ENCODE measurements at places on chromosomes 5 and 9. TPM values are rescaled to one million over a fixed set of nuclear protein-coding genes. Genes with fewer than 3 reads are reported as not detected.

DNA sequence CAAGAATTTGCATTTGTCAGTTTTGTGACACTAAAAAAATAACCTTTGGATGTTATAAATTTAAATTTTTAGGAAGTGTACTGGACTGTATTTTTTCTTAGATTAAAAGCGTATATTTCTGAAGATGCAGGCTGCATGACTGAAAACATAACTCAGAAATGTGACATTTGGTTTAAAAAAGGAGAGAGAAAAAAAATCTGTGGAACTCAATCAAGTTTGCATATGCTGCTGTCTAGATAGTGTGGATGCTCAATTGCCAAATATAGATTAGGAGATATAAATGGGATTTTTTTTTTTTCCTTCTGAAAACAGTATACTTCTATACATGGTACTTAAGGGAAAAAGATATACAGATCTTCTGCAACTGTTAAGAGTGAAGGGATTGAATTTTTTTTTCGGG is 402.3 kb downstream of the TAF11L14 start:
- no peak for DNase-seq

GRCh38 chr9:123369296-123369695 is 13.3 kb downstream of the CRB2 start:
- no peak for DNase-seq

DNA sequence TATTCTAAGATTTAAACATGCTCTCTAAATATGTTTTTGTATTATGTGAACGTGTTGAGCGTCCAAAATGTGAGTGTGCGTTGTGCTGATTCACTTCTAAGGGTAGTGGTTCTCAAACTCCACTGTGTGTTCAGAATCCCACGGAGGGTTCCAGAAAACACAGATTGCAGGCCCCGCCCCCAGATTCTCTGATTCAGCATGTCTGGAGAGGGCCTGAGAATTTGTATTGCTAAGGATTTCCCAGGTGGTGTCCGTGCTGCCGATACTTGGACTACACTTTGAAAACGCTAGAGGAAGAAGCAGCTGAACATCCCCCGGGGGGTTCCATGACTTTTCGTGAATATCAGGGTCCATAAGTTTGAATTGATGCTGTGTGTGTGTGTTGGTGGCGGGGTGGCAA is 1043.2 kb upstream of the WWC1 start:
- DNase-seq: no peak

The INSL4 gene
- not detected for total RNA-seq

DNA sequence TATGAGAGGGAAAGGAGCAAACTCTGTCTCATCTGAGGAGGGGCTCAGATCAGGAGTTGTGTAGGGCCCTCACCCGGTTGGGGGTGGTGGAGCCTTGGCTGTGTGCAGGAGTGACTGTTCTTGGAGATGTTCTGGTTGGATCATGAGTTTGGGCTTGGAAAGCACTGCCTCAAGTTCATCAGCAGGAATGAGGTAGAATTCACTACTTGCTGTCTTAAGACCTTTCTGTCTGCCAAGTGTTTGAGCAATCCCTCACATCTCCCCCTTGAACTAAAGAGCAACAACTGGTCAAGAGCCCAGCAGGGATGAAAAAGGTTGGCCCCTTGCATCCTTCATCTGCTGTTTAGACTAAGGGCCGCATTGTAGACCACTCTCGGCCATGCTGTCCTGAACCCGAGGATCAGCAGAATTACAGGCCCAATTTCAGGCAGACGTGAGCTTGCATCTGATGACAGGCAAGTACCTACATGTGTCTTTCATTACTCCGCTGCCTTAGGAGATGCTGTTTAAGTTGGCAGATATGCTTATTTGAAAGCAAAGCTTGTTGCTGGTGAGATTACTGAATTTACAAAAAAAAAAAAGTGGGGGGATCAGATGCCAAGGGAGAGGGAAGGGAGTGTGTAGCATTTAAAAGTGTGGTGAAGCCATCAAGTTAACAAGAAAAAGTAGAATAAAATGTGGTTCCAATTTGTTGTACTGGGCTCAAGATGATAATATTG is 36.4 kb downstream of the PIK3R1 start:
- DNase-seq: no peak

DNA sequence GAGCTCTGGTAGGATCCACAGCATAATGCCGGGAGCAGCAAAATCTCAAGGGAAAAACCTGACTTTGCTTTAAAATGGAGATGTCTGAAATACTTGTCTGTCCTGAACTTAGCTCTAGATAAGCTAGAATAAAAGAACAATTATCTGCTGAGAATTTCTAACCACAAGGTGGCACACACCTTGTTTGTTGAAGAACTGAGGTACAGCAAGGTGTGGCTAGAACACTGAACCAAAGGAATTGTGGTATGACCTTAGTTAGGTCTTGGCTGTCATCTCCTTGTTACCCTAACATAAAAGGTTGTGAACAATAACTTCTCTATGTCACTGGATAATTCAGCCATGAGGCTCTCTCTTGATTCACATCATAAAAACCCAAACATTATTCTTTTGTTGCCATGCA is 72.3 kb upstream of the ANXA1 start:
- DNase-seq: no peak

GRCh38 chr5:147391781-147392180 is 118.1 kb downstream of the DPYSL3 start:
- DNase-seq: no peak

The WDR70 gene
- 40.3 TPM for total RNA-seq

The DTWD2 gene
- total RNA-seq: 0.85 TPM

DNA sequence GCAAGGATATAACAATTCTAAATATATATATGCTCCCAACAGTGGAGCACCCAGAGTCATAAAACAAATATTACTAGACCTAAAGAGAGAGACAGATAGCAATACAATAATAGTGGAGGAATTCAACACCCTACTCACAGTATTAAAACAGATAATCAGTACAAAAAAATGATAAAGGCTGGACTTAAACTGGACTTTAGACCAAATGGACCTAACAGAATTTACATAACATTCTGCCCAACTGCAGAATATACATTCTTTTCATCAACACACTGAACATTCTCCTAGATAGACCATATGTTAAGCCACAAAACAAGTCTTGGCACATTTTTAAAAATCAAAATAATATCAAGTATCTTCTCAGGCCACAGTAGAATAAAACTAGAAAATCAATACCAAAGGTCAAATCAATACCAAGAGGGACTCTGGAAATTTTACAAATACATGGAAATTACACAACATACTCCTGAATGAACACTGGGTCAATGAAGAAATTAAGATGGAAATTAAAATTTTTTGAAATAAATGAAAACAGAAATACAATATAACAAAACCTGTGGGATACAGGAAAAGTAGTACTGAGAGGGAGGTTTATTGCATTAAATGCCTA is 100.8 kb downstream of the FBXL17 start:
- no peak for DNase-seq

The NSA2 gene
- total RNA-seq: 188 TPM

DNA sequence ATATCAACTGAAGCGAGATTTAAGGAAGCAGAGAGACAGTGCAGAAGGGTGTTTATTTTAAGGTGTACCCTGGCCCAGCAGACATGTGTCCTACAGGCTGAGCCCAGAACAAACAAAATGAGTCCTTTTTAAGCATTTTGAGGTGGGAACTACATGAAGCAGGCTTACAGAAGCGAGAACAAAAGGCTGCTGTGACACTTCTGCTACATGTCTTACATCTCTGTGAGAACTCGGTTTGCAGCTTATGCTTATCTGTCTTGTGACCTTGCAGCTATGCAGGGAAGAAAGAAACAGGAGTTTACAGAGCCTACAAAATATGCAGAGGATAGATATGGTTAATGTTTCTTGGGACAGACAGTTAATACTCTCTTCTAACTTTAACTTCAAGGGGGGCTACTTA is 295.9 kb downstream of the CEMIP2 start:
- no peak for DNase-seq

DNA sequence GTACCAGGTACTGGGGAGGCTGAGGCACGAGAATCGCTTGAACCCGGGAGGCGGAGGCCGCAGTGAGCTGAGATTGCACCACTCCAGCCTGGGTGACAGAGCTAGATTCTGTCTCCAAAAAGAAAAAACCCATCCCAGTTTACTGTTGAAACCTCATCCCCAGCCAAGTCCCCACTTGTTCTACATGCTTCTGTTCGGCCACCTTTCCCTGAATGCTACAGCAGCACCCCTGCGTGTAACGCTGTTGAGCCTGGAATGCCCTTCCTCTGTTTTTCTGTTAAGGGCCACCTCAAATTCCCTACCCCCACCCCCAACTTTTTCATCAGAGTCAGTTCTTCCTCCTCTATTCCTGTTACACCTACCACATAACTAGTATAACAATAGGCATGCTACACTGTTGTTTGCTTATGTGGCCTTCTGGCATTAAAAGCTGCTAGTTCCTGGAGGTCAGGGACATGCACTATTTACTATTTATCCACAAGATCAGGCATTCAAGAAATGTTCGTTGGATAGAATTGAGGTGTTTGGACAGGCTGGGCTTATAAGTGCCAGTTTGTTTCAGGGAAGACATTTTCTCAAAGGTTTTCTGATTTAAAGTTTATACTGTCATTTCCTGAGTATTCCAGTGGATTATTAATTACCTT is 47.1 kb upstream of the C5orf47 start:
- DNase-seq: no peak

The PCDHA3 gene
- total RNA-seq: not detected

The OR1J2 gene
- not detected for total RNA-seq

The ENTR1 gene
- 72.0 TPM for total RNA-seq

- no peak for DNase-seq
Observed at GRCh38 chr9:130599625-130600024, 20.2 kb downstream of the FUBP3 start.

The PDGFRB gene
- 7.2 TPM for total RNA-seq

GRCh38 chr5:132253452-132254320 is 3.8 kb upstream of the PDLIM4 start:
- DNase-seq: no peak

The ENTPD2 gene
- total RNA-seq: 1.9 TPM

- no peak for DNase-seq
Observed at GRCh38 chr9:120767451-120767850, 25.8 kb downstream of the FBXW2 start.

DNA sequence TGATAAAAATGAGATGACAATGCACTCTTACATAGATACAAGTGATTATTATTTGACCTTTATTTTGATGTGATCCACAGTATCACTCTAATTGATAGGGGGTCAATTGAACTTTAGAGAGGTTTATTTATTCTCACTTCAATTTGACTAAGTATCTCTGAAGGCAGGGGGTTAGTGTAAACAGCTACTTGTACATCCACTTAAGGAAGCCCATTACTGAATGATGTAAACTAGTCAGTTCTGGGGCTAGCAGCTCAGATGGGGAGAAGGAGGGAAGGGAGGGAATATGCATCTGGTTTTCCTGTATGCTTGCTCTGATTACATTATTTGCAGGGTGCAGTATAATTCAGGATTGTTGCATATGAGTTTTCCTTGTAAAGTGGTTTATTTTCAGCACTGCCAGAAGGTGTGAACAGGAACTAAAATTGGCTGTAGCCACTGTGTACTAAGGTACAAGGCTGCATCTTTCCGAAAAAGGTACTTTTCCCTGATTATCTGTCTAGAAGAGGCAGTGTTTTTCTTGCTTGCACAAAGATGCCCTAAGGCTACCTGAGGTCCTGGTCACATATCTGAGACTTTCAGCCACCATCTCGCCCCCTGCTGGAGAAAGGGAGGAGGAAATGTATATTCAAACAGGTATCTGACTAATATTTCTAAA is 51.2 kb downstream of the MRPS27 start:
- peak; percentile 79 for DNase-seq

DNA sequence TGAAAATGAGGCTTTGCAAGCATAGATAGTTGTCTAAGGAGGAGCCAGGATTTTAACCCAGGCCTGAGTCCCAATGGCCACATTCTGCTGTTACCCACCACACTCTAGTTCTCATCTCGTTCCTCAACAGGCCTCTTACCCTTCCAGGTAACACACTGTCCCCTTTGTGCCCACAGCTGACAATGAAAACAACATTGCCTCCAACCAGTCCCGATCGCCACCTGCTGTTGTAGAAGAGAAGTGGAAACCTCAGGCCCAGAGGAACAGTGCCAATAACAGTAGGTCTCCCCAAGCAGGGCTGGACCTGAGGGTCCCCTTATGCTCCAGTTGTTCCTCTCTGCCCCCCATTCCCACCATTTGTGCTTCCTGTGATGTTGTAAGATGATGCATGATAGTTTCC is 30.4 kb downstream of the AMBP start:
- DNase-seq: no peak

DNA sequence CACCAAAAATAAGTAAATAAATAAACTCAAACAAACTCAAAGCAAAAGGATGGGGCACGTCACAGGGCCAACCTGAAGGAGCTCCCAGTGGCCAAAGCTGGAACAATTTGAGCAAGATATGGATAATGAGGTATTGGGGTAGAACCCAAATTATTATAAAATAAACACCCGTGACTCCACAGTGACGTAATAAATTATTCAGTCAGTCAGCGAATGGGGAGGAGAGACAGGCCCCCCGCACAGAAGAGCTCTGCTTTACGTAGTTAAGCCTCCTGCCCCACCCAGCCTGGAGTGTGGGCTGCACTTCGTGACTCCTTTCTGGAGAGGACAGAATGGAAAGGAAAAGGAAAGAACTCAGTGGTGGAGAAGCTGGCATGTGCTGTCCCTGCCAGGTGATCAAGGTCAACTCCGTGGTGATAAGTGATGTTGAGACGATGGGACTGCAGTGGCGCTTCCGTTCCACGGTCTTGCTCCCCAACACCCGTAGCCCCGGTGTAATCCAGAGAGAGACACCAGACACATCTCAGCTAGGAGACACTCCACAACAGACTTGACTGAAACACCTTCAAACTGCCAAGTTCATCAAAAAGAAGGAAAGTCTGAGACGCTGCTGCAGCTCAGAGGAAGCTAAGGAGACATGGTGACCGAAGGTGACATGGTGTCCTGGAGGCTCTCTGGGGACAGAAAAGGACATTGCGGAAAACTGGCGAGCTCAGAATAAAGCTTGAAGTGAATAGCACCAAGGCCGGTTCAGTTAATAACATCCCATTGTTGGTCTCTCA is 83.3 kb upstream of the COL5A1 start:
- DNase-seq: peak; percentile 1

The LCN1 gene
- not detected for total RNA-seq

The NXNL2 gene
- total RNA-seq: 0.18 TPM

DNA sequence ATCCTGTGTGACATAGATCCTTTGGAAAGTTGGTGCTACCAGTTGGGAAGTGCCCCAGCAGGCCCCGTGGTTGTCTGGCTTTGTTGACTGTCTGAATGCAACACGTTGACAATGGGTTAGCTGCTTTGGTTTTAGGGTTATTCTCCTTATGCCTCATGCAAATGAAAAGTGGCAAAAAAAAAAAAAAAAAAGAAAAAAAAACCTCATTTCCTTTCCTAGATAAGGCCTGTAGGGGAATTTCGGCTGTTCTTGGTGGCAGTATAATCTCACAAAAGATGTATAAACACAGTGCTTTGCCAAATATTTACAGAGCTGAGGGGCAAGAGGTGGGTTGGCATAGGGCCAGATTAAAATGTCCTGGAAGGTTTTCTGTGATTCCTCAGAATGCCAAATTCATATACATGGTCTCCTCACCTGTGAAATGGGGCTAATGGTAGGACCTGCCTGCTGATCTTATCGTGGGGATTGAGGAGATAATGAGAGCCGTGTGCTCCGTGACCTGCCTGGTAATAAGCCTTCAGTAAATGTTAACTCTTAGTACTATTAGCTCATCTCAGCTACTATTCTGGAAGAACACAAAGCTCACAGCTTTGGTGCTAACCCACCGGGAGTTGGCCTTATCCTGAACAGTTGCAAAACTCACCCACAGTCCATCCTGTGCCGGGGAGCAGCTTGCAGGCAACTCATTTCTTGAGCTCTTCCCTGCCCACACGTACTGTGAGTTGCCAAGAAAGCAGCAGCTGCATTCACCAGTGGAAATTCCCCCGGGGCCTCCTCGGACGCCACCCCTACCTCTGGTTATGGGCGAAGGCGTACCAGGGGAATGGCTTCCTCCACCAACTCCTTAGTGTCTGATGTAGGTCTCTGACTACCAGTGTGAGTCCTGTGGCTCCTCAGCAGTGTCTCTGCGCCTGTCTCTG is 220.3 kb downstream of the NR3C1 start:
- peak; percentile 82 for DNase-seq
